CD4-positive, alpha-beta T cell (primary cell): ENCODE measurements at places on chromosomes 5 and 9. TPM values are rescaled to one million over a fixed set of nuclear protein-coding genes. Genes with fewer than 3 reads are reported as not detected.

DNA sequence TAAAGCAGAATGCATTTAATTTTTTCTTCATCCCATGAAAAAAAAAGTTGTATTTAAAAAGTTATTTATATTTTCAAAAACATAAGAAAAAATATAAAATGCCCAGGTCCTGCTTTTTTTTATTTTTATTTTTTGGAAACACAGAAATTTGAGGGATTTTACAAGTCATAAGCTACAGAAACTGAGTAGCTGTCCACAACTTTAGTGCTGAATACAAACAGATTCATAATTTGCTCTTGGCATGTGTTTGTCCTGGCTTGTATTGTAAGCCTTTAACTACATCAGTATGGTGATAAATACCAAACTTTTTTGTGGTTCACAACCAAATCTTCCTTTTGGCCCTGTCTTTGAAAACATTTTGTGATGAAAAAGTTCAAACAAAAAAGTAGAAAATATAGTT lies 7.5 kb upstream of the PLCXD3 start:
- DNase-seq = no peak

GRCh38 chr5:40687321-40687720 lies 7.6 kb downstream of the PTGER4 start:
- DNase-seq = no peak

DNA sequence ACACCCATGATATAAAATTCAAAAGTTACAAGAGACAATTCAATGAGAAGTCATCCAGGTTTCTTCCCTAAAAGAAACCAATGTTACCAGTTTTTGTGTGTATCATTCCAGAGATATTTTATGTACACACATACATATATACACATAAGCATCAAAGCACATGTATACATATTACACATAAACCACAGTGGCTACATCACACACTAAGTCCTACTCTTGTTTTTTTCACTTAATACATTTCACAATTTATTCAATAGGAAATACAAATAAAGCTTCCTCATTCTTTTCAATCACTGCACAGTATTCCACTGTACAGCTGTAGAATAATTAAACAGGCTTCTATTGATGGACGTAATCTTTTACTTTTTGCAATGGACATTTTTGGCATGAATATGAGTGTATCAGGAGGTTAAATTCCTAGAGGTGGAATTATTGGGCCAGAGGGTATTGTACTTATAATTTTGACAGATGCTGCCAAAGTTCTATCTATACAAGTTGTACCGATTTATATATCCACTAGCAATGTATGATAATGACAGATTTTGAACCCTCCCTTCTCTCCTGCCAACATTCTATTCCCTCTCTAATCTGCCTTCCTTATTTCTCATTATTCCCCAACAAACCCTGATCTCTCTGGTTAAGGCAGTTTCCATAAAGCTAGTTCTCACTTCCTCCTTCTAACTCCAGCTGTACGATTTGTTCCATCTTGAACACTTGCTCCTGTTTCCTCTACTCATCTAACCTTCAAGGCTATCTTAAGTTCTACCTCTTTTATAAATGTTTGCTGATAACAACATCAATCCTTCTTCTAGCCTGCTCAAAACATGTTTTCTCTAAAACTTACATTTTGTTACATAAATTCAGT lies 35.2 kb downstream of the MRPS27 start:
- DNase-seq = no peak

GRCh38 chr5:162995568-162995967 lies 441.8 kb upstream of the CCNG1 start:
- no peak for DNase-seq

DNA sequence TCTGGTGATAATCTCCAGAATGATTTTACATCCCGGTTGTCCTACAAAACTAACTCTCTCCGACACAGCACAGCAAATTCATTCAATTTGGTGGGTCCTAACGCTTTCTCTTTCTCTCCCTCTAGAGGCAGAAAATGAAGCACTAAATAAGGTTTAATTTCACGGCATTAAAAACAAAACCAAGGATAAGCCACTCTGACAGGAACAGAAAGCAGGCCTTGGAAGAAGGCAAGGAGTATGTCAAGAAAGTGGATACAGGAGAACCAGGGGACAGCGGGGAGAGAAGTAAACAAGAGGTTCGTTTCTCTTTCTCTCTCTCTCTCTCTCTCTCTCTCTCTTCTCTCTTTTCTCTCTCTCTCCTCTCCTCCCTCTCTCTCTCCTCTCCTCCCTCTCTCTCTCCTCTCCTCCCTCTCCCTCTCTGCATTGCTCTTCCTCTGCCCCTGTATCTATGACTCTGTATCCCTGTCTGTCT lies 49.8 kb downstream of the EBF1 start:
- DNase-seq = no peak

DNA sequence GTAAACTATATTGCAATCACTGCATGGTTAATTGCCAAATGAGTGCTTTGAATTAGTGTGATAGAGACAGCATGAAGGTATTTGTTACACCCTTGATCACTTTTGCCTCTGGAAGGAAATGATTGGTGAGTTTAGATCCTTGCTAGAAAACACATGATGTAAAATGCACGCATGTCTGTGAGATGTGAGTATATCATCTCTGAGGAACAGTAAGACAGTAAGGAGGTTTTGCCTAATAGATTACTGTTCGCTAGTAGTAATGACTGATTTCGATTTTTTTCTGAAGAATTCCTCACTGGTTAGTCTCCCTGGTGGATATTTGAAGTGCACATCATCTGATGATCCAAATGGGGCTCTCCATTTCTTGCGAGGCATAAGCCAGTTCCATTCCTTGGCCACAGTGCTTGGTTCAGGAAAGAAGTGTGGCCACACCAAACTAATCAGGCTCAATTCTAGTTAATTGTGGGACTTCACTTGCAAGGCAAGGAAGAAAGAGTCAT lies 156.4 kb upstream of the ADRA1B start:
- DNase-seq = no peak

- DNase-seq = no peak
These were observed 62.8 kb downstream of the GOLM1 start for GRCh38 chr9:86036555-86036954.

DNA sequence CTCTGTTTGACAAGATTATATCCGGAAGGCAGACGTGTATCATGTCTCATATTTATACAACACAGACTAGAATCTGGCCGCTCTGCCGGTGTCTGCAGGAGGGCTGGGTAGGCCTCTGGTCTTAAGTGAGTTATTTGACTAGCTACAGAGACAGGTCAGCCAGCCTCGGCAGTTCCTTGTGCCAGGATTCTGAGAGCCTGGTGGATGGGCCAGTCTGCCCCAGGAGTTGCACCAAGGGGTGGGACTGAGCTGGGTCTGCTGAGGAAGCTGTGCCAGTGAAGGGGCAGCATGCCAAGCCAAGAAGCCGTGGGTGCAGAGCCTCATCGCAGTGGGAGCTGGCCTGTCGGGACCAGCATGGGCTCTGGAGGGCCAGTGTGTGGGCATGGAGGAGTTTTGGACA lies 7.1 kb downstream of the SNX18 start:
- no peak for DNase-seq

The SREK1IP1 gene
- 18.4 TPM for total RNA-seq

The PCDHGB3 gene
- total RNA-seq = 0.11 TPM

The TAF11L5 gene
- total RNA-seq = not detected

The AIF1L gene
- total RNA-seq = not detected

The SLC1A3 gene
- total RNA-seq = not detected

The TPPP gene
- total RNA-seq = 8.5 TPM

The TCOF1 gene
- total RNA-seq = 40.4 TPM
